ENCODE measurements at places on chromosomes 4 and X.

DNA sequence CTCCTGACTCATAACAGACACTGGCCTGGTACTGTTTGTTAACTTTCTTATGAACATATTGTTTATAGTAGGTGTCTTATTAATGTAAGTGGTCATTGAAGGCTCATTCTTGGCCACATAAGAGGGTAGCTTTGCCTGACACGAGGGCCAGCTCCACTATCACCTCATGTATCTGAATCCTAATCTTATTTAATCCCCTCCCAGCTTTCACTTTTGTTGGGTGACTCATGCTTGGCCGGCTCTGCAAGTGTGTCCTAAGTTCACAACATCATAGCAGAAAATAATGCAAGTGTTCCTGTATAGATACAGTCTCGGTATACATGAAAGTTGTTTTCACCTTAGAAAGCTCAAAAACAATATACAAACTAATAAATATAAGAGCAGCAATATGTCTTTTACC is 283.8 kb downstream of the IQCM start:
- DNase-seq, result no peak

- DNase-seq, result no peak
Observed at GRCh38 chr4:185254434-185254833, 45.0 kb downstream of the SNX25 start.

DNA sequence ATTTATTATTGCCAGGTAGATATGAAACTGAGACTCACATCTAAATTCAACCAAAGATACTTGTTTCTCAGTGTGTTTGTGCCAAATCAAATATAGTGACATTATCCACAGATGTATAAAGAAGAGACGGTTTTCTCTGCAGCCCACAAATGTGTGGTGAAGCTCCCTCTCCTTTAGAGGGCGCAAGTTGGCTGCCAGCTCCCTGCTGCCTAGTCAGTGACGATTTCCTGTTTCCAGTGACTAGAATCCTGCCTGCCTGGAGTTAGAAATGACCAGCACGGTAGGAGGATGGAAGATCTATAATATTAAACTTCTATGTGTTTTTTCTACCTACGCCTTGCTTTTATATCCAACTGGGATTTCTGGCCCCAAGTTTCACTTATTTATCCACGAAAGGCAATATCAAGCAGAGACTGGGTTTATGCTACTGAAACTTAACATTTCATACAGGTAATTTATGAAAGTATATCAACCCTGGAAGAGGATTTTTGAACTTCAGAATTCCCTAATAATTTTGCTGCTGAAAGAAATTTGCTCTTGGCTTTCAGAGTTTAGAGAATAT is 1793.7 kb upstream of the TENM3 start:
- DNase-seq, result no peak

GRCh38 chr4:168475745-168476144 is 4.5 kb downstream of the DDX60L start:
- peak; percentile 30 for DNase-seq

GRCh38 chr4:169987327-169988228 is 38.6 kb downstream of the MFAP3L start:
- no peak for DNase-seq

DNA sequence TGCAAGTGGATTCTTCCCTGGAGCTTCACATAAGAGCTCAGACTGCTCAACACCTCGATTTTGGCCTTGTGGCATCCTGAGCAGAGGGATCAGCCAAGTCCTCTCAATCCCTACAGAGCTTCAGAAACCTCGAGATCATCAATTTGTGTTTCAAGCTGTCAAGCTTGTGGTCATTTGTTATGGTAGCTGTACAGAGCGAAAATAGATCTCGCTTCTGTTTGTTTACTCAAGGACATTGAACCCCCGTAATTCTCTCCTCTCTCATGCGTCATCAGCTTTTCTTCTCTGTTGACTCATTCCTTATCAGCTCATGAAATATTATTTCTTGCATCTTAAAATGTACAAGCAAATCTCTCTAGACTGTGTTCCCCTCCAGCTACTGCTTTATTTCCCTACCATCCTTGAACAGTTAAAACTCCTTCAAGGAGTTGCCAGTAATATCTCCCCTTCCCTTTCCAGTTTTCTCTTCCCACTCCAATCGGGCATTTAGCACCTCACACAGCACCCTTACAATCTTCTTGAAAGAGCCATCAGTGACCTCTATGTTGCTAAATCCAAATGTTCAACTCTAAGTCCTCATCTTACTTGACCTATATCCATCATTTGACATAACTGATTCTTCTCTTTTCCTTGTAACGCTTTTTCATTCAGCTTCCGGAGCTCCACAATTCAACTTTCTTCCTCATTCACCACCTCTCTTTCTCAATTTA is 106.2 kb upstream of the FAT1 start:
- no peak for DNase-seq

DNA sequence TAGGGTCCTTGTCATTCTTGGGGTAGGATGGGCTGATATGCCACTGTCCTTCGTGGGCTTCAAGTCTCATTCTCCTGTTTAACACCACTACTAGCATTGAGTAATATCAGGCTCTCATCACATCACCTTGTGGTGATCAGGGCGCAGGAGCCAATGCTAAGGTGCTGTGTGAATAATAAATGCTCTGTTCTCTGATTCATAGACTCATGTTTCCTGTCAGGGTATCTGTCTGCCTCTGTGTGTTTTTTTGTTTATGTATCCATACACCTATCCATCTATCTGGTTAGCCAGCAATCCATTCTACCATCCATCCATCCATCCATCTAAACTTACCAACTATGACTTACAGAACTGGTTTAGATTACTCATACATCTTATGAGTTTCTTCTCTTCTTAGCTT is 525.1 kb upstream of the ATOH1 start:
- no peak for DNase-seq

DNA sequence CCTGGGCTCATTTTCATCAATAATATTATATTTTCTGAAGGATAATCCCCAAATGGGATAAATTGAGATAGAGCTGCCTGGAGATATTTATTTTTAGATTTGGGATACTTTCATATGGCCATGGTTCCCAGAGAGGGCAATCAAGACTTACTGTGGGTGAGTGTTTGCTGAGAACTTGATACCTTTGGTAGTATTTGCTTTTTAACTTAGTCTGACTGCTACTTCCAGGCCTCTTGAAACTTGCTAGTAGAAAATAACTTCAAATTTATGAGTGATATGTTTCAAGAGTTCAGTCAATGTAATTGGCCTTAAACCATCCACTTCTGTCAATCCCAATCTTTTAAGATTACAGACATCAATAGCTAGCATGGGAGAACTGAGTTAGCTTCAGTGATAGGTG is 181.6 kb upstream of the POU3F4 start:
- no peak for DNase-seq

DNA sequence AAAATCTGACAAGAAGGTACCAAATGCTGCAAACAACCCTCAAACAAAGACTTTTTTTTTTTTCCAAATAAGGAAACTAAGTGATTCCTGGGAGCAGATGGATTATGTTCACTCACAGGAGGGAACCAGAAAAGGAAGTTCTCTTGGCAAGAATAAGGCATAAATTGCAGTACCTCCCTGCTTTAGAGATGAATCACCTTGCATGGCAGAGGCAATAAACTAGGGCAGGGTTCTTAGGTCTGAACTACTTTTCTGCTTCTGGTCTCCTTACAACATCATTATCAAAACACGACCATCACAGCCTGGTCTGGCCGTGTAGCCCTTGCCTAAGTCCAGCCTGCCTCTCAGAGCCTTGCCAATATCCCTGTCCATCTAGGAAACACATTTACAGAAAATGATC is 6.3 kb downstream of the TMEM31 start:
- no peak for DNase-seq

- DNase-seq, result no peak
Observed at GRCh38 chr4:148914734-148915133, 472.5 kb upstream of the NR3C2 start.

- no peak for DNase-seq
Observed at GRCh38 chr4:111208970-111209369, 586.1 kb upstream of the PITX2 start.

- no peak for DNase-seq
Observed at GRCh38 chr4:120731561-120731960, 191.0 kb downstream of the PRDM5 start.

DNA sequence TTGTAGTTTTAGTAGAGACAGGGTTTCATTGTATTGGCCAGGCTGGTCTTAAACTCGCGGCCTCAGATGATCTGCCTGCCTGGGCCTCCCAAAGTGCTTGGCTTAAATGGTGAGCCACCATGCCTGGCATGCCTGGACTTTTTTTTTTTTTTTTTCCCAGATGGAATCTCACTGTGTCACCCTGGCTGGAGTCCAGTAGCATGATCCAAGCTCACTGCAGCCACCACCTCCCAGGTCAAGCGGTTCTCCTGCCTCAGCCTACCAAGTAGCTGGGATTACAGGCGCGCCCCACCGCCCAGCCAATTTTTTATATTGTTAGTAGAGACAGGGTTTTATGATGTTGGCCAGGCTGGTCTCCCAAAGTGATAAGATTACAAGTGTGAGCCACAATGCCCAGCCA is 8.4 kb downstream of the UBE2K start:
- DNase-seq, result no peak

- DNase-seq, result no peak
Observed at GRCh38 chr4:164408831-164409230, 345.1 kb upstream of the SMIM31 start.

GRCh38 chr4:174989791-174990190 is 71.6 kb downstream of the ADAM29 start:
- DNase-seq, result no peak

GRCh38 chrX:103183912-103184311 is 31.0 kb upstream of the BEX4 start:
- no peak for DNase-seq

DNA sequence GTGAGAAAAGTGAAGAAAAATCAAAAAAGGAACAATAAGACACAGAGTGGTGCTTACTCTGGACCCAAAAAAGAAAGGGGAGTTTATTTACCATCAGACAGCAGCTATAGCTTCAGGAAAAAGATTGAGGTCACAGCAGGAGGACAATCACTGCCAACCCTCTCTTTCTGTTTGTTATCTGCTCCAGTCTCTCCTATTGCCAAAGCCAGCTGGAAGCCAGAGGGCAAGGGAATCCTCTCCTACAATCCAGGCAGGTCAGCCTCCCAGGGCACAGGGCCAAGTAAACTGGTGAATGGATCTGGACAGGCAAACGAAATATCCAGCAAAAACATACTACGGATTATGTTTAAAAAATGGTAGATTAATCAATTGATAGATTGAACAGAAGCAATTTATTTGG is 306.9 kb upstream of the SLIT2 start:
- DNase-seq, result no peak

GRCh38 chr4:138686106-138686835 is 329.3 kb upstream of the NOCT start:
- DNase-seq, result no peak

DNA sequence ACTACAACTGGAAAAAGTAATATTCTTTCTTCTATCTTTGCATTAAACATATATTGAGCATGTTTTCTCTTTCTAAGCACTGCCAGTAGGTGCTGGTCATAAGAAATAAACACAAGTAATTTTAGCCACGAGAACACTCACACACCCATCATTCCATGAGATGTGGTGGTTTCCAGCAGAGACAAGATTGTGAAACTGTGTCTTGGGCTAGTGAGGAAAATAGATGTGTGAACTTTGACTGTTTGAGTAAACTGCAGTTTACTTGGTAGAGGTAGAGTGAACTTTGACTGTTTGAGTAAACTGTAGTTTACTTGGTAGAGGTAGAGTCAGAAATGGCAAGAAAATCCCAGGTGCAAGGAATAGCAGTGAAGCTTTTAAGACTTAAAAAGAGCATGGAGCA is 300.9 kb upstream of the HS3ST1 start:
- no peak for DNase-seq

DNA sequence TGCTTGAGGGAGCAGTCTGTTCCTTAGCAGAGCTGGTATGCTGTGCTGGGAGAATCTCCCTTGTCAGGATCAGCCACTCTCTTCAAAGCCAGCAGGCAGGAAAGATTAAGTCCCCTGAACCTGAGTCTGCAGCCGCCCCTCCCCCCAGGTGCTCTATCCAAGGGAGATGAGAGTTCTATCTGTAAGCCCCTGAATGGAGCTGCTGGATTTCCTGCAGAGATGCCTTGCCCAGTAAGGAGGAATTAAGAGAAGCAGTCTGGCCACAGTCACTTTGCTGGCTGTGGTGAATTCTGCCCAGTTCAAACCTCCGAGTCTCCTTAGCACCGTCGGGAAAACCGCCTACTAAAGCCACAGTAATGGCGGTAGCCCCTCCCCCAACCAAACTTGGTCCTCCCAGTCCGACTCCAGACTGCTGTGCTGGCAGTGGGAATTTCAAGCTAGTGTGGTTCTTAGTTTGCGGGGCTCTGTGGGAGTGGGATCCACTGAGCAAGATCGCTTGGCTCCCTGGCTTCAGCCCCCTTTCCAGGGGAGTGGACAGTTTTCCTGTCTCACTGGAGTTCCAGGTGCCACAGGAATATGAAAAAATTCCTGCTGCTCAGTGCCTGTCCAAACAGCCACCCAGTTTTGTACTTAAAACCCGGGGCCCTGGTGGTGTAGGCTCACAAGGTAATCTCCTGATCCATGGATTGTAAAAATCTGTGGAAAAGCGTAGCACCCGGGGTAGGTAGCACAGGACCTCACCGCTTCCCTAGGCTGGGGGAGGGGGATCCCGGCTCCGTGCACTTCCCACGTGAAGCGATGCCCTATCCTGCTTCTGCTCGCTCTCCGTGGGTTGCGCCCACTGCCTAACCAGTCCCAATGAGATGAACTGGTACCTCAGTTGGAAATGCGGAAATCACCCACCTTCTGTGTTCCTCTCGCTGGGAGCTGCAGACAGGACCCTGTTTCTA is 38.0 kb downstream of the RAB28 start:
- DNase-seq, result no peak

- no peak for DNase-seq
Observed at GRCh38 chr4:7000421-7001176, 42.6 kb upstream of the TADA2B start.

GRCh38 chr4:56229947-56230346 is 157.3 kb downstream of the AASDH start:
- DNase-seq, result no peak

- no peak for DNase-seq
Observed at GRCh38 chr4:106704253-106704870, 331.8 kb downstream of the DKK2 start.

GRCh38 chr4:123133397-123134050 is 211.1 kb upstream of the NUDT6 start:
- DNase-seq, result no peak

DNA sequence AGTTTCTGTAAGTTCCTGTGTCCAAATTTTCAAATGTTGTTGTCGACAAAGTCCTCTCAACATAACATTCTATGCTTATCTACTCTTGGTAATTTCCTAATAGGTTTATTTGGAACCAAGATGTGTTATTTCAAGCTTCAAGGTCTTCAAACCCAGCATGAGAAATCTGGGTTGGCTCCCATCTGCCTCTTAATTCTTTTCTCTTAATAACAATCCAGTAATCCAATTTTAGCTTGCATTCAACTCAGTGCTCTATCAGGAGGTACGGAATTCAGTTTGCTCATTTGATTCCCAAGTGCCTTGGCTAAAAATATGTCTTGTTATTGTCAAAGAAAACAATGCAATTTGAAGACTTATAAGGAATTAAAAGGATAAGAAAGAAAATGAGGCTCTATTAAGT is 235.5 kb upstream of the MID1 start:
- DNase-seq, result no peak

- no peak for DNase-seq
Observed at GRCh38 chrX:69065451-69065850, 99.8 kb downstream of the PJA1 start.

- DNase-seq, result no peak
Observed at GRCh38 chrX:134664202-134664601, 5.9 kb upstream of the PLAC1 start.
